ENCODE measurements at places on chromosomes 11 and 22.

GRCh38 chr11:113350336-113351067 is 36.1 kb downstream of the TTC12 start:
- no peak for DNase-seq

DNA sequence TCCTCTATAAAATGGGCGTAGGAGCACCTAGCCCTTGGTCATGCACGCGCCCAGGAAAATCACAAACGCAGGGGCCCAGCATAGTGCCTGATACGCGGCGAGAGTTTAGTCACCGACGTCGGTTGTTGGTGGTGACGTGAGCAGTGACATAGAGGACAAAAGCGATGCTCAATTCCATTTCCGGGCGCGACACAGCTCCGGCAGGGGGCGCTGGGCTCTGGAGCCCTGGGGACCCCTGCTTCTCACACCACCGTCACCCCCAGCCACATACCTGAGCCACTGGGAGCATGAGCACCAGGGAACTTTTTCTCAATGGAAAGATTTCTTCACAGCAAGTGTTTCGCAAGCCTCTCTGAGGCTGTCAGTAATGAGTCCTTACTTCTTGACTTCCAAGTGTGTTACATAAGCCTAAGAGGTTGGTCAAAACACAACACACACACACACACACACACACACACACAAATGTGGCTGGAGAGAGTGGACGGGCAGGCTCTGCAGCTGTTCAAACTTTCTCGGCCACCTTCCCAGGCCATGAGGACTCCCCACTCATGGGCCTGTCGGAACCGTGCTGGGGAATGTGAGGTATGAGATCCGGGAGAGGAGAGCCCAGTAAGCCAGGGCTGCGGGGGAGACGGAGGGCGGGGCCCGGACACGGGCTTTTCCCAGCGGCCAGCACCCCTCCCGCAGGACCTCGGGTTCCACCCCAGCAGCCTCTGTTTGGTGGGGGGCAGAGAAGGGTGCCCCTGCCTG is 36.9 kb upstream of the LINC01488 start:
- peak; percentile 70 for DNase-seq

DNA sequence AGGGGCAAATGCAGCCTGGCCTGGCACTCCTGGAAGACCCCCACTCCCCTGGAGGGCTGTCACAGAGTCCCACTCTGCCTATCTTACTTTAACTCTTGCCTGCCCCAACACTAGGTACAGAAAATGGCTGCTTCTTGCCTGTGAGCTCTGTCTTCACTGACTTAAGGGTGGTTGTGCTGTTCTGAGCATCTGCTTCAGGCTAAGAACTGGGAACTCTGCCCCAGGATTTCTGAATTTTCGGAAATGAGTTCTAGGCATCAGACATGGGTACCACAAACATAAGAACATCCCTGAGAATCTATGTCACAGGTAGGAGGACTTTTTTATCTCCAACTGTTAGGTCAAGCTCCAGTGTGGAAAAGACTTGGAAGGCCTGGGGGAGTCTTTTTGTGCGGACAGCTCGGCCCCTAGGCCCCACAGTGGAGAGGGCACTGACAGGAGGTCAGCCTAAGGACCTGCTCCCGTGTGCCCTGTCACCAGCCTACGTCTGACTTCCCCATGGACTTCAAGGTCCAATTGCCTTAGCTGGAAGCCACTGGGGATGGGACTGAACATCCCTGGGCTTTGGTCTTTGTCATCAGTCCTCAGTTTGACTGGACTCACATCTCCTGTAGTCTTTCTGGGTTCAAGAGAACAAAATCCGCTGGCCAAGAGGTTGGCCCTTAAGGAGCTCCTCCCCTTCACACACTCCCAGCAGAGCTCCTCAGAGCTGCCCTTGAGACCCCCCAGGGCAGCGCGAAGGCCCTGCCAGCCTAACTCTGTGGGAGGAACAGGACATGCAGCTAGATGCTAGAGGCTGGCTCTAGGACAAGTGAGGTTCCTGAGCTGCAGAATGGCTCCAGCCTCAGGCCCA is 31.9 kb downstream of the PPP2R1B start:
- no peak for DNase-seq

GRCh38 chr11:67437082-67437808 is at the start of gene PTPRCAP:
PTPRCAP (minus strand) TSS chr11:67437682; CDS start chr11:67437619, 63 bp downstream.
- no peak for DNase-seq

- DNase-seq = no peak
Observed at GRCh38 chr11:111443640-111444039, 64.6 kb upstream of the POU2AF1 start.

- no peak for DNase-seq
Observed at GRCh38 chr11:117002639-117003299, 95.5 kb downstream of the SIK3 start.
